Activated CD8-positive, alpha-beta T cell treated with anti-CD3 and anti-CD28 coated beads for 36 hours (primary cell): ENCODE measurements at places on chromosomes 1 and 21. TPM values are rescaled to one million over a fixed set of nuclear protein-coding genes. Genes with fewer than 3 reads are reported as not detected.

GRCh38 chr1:38179483-38179882 lies 132.9 kb upstream of the POU3F1 start:
- no peak for DNase-seq

DNA sequence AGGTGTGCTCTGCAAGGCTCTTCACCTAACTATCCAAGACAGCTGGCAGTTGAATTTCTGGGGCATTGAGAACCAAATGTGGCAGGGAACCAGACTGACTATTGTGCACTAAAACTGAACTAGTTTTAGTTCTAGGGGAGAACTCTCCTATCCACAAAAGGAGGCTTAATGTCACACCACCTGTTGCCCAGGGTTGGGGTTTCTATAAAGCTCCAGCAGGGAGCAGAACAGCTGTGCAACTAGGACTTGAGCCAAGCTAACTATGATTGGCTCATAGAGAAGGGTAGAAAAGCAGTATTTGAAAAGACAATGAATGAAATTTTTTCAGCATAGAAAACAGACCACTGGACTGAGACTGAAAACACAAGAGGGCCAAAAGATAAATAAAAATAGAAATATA lies 53.3 kb upstream of the FGGY start:
- no peak for DNase-seq

- DNase-seq, result no peak
Observed at GRCh38 chr1:159946242-159947187, 1.1 kb upstream of the IGSF9 start.

- no peak for DNase-seq
Observed at GRCh38 chr1:6603915-6604558, 1.4 kb upstream of the KLHL21 start.

GRCh38 chr1:89701746-89702241 lies 68.9 kb downstream of the LRRC8C start:
- peak; percentile 87 for DNase-seq

Gene LCE3D
- not detected for total RNA-seq
